ENCODE measurements at places on chromosomes 5 and 9.
A peak's percentile ranks its signal among the peaks of the same experiment; 100 is the strongest.

DNA sequence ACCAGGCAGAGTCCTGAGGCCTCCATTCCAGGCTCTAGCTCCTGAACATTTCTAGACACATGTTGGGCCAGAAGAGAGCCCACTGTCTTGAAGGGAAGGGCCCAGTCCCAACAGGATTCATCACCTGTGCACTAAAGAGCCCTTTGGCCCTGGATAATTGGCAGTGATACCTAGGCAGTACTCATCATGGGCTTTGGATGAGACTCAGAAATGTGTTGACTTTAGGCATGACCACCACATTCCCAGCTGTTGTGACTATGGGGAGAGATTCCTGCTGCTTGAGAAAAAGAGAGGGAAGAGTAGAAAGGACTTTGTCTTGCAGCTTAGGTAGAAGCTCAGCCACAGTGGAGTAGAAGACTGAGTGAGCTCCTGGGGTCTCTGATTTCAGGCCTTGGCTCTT lies 138.4 kb upstream of the DAPK1 start:
- no peaks in the 10 kb centered on the region for H3K36me3 ChIP-seq
- DNase-seq, result no peak
- H3K4me3 ChIP-seq, result no peak overlapping the region
- H3K4me1 ChIP-seq, result no peaks in the 10 kb centered on the region
- H3K27me3 ChIP-seq, result no peaks in the 10 kb centered on the region

- no peak overlapping the region for H3K4me3 ChIP-seq
- H3K36me3 ChIP-seq, result no peaks in the 10 kb centered on the region
- H3K4me1 ChIP-seq, result peaks cover 3% of the 10 kb centered on the region
- no peak overlapping the region for H3K27ac ChIP-seq
Observed at GRCh38 chr9:109811876-109812275, 31.9 kb downstream of the PALM2AKAP2 start.

DNA sequence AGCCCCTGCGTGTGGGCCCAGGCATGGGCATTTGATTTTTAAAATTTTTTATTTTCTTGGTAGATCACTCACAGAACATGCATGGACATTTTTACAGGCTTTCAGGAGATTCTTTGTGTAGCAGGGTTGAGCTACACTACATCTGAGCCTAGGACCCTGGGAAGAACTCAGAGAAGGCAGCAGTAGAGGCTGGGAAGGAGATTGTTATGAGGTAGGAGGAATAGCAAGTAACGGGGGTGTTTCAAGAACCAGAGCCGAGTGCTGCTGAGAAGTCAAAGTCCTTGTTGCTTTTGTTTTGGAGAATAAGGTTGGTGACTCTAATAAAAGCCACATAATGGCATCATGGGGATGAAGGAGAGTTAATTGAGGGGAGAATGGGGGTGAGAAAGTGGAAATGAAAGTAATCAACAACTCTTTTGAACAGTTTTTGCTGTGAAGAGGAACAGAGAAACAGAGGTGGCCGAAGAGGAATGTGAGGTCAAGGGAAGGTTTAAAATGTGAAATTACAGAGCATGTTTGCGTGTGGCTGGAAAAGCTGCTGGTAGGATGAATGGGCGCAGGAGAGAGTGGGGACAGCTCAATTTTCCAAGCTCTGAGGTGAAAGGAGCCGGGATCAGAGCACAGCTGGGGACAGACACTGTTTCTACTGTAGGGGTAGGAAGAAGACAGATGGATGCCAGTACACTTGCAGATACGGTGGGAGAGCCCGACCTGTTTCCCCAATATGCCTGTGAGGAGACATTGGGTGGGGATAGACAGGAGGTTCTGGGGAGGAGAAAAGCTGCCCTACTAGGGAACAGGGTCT lies 4.7 kb upstream of the PDLIM7 start:
- H3K4me1 ChIP-seq, result peaks cover 13% of the 10 kb centered on the region
- no peak for DNase-seq
- H3K27me3 ChIP-seq, result no peaks in the 10 kb centered on the region
- H3K4me3 ChIP-seq, result no peak overlapping the region

GRCh38 chr9:133737774-133738639 lies at the start of gene SARDH:
Gene SARDH, minus strand, starts transcription at chr9:133738352. Its CDS starts 4,179 bp downstream, at chr9:133734173.
- no peaks in the 10 kb centered on the region for H3K27me3 ChIP-seq
- peak within 1 kb of the TSS; percentile 34 for H3K27ac ChIP-seq
- peaks cover 6% of the 10 kb centered on the region for H3K4me1 ChIP-seq
- no peak within 1 kb of the TSS for H3K4me3 ChIP-seq
- no peaks in the 10 kb centered on the region for H3K36me3 ChIP-seq

GRCh38 chr5:56515011-56515410 lies 281.9 kb upstream of the ANKRD55 start:
- DNase-seq, result no peak
- no peaks in the 10 kb centered on the region for H3K27me3 ChIP-seq
- H3K27ac ChIP-seq, result no peak overlapping the region
- peaks cover 24% of the 10 kb centered on the region for H3K4me1 ChIP-seq
- H3K4me3 ChIP-seq, result no peak overlapping the region
- H3K36me3 ChIP-seq, result no peaks in the 10 kb centered on the region

DNA sequence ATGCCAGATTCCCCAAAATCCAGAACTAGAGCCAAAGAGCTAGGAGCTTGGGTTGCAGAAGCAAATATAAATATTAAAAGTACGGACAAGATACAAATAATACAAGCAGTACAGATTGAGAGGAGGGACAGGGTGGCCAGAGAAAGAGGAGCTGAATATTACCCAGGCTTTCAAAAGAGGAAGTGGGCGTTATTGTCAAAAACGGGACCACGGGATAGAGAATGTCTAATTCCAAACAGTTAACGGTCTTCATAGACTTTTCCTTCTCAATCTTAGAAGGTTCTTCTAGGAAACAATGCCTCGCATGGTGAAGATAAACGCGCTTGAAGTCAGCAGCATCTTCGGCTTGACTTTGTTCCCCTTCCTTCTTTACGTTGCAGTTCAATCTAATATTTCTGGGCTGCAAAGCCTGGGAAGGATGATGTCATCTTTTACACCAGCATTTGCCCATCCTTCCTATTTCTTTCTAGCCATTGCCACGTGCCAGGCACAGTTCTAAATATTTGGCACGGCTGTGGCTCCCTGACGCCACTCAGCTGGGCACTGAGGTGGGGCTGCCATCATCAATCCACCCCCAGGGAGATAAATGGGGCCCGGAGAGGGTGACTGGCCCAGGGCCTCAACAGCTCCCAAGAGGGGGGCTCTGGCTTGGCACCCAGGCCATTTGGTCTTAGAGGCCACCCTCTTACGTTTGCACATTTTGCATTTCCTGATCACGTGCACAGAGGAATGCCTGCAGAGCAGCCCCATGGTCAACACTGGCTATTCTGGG lies 16.3 kb upstream of the OLFM1 start:
- no peak for DNase-seq
- no peak overlapping the region for H3K27ac ChIP-seq
- H3K36me3 ChIP-seq, result no peaks in the 10 kb centered on the region
- H3K4me1 ChIP-seq, result no peaks in the 10 kb centered on the region
- no peak overlapping the region for H3K4me3 ChIP-seq

GRCh38 chr5:139788294-139788910 lies 7.2 kb upstream of the PSD2 start:
- no peak overlapping the region for H3K4me3 ChIP-seq
- no peak overlapping the region for H3K27ac ChIP-seq
- no peaks in the 10 kb centered on the region for H3K36me3 ChIP-seq

DNA sequence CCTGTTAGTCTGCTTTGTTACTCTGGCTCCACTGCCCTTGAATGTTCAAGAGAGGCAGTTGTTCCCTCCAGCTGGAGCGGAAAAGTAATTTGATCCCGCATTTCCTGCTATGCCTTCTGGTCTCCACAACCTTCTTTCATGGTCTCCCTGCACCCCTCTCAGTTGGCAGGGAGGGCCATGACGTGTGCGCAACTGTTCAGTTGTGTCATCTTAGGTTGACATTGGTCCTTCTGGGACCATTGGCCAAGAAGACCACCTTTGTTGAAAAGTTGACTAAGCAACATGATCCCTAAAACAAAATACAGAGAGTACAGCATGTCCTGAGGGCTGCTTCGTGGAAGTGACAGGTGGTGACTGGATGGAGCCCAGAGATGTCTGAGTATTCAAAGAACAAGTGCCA lies 192.5 kb upstream of the TUT7 start:
- no peaks in the 10 kb centered on the region for H3K27me3 ChIP-seq
- no peaks in the 10 kb centered on the region for H3K36me3 ChIP-seq
- no peak overlapping the region for H3K27ac ChIP-seq

GRCh38 chr9:122322553-122322952 lies 48.3 kb upstream of the PTGS1 start:
- H3K27ac ChIP-seq, result no peak overlapping the region
- DNase-seq, result no peak
- no peaks in the 10 kb centered on the region for H3K4me1 ChIP-seq
- H3K4me3 ChIP-seq, result no peak overlapping the region
- H3K27me3 ChIP-seq, result no peaks in the 10 kb centered on the region
- H3K36me3 ChIP-seq, result no peaks in the 10 kb centered on the region

DNA sequence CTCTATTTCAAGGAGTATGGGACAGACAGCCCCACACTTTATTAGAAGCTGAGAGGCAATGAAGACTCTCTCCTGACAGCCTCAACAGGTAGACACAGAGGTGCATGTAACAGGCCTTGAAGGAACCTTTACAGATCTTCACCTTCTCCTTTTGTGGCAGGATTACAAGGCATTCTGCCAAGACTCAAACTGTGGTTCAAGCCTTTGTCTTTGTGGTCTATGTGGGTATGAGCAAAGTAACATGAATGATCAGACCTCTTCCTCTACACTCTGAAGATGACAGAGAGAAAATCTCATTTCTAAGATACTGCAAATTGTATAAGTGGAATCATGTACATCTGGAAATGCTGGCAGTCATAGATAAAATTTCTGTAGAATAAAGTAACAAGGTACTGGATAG lies 346.9 kb downstream of the CDH9 start:
- H3K27ac ChIP-seq, result no peak overlapping the region
- no peak for DNase-seq
- H3K4me3 ChIP-seq, result no peak overlapping the region
- H3K27me3 ChIP-seq, result no peaks in the 10 kb centered on the region
- no peaks in the 10 kb centered on the region for H3K36me3 ChIP-seq

GRCh38 chr9:18184401-18184800 lies 289.6 kb upstream of the ADAMTSL1 start:
- H3K4me3 ChIP-seq, result no peak overlapping the region
- no peaks in the 10 kb centered on the region for H3K27me3 ChIP-seq
- peaks cover 26% of the 10 kb centered on the region for H3K4me1 ChIP-seq

GRCh38 chr9:100408546-100409175 lies 18.3 kb upstream of the MSANTD3 start:
- no peak overlapping the region for H3K27ac ChIP-seq
- H3K4me3 ChIP-seq, result no peak overlapping the region
- H3K4me1 ChIP-seq, result peaks cover 5% of the 10 kb centered on the region
- no peaks in the 10 kb centered on the region for H3K27me3 ChIP-seq
- H3K36me3 ChIP-seq, result no peaks in the 10 kb centered on the region

GRCh38 chr9:98215821-98216220 lies 23.4 kb upstream of the CORO2A start:
- no peaks in the 10 kb centered on the region for H3K4me1 ChIP-seq
- H3K4me3 ChIP-seq, result no peak overlapping the region
- no peak overlapping the region for H3K27ac ChIP-seq
- no peaks in the 10 kb centered on the region for H3K27me3 ChIP-seq

GRCh38 chr5:68343421-68343826 lies 127.9 kb downstream of the PIK3R1 start:
- no peaks in the 10 kb centered on the region for H3K36me3 ChIP-seq
- H3K4me1 ChIP-seq, result peaks cover 8% of the 10 kb centered on the region
- DNase-seq, result peak; percentile 58
- peak overlapping the region; percentile 43 for H3K27ac ChIP-seq
- H3K27me3 ChIP-seq, result no peaks in the 10 kb centered on the region

DNA sequence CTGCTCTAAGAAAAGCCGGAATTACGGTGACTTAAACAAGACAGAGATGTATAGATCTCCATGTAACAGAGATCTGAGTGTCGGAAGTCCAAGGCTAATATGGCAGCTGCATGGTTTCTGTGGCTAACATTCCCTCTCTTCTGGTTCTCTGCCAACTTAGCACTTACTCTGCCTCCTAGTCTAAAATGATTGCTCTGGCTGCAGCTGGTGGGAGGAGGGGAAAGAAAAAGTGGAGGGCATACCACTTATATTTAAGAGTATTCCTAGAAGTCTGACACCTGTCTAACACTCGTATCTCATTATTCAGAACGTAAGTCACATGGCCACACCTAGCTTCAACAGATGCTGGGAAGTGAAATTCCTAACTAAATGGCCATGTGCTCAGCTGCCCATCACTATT lies 551.5 kb upstream of the TLE4 start:
- H3K4me3 ChIP-seq, result no peak overlapping the region
- H3K36me3 ChIP-seq, result no peaks in the 10 kb centered on the region
- H3K27me3 ChIP-seq, result no peaks in the 10 kb centered on the region
- H3K4me1 ChIP-seq, result no peaks in the 10 kb centered on the region

- peak overlapping the region; percentile 81 for H3K27ac ChIP-seq
- H3K27me3 ChIP-seq, result no peaks in the 10 kb centered on the region
- H3K4me3 ChIP-seq, result peak overlapping the region; percentile 47
- no peaks in the 10 kb centered on the region for H3K36me3 ChIP-seq
- H3K4me1 ChIP-seq, result peaks cover 6% of the 10 kb centered on the region
Observed at GRCh38 chr5:103120607-103121200, 603 bp downstream of the PPIP5K2 start.

- no peaks in the 10 kb centered on the region for H3K36me3 ChIP-seq
- H3K27ac ChIP-seq, result no peak overlapping the region
- H3K4me3 ChIP-seq, result no peak overlapping the region
- no peak for DNase-seq
- H3K27me3 ChIP-seq, result no peaks in the 10 kb centered on the region
Observed at GRCh38 chr5:80302636-80303035, 17.2 kb upstream of the SPZ1 start.

DNA sequence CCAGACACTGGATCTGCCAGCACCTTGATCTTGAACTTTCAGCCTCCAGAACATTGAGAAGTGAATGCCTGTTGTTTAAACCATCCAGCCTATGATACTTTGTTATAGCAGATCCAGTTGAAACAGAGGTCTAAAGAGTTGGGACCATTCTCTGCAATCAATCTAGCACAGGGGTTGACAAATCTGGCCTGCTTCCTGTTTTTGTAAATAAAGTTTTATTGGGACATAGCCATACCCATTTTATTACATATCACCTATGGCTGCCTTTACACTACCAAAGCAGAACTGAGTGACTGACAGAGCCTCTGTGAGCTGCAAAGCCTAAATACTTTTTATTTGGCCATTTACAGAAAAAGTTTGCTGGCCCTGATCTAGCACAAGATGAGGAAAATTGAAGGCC lies 62.0 kb downstream of the BARX1 start:
- DNase-seq, result no peak
- peak overlapping the region; percentile 83 for H3K27ac ChIP-seq
- no peaks in the 10 kb centered on the region for H3K36me3 ChIP-seq
- no peak overlapping the region for H3K4me3 ChIP-seq

GRCh38 chr5:173320259-173320658 lies 8.0 kb downstream of the STC2 start:
- no peak overlapping the region for H3K4me3 ChIP-seq
- H3K27ac ChIP-seq, result peak overlapping the region; percentile 55
- H3K4me1 ChIP-seq, result peaks cover 43% of the 10 kb centered on the region
- H3K36me3 ChIP-seq, result no peaks in the 10 kb centered on the region

GRCh38 chr9:18060269-18060934 lies 413.6 kb upstream of the ADAMTSL1 start:
- no peaks in the 10 kb centered on the region for H3K27me3 ChIP-seq
- peak overlapping the region; percentile 10 for H3K27ac ChIP-seq
- H3K36me3 ChIP-seq, result no peaks in the 10 kb centered on the region
- H3K4me3 ChIP-seq, result no peak overlapping the region
- DNase-seq, result no peak

All from hepatocyte (in vitro differentiated cells).